Stimulated activated CD8-positive, alpha-beta memory T cell treated with anti-CD3 and anti-CD28 coated beads, Interleukin-4, amount 100 ng/mL, for 48 hours (primary cell): ENCODE measurements at places on chromosomes 6 and 20.

- DNase-seq: no peak
These were observed 192.2 kb upstream of the DTNBP1 start for GRCh38 chr6:15854826-15855710.

- DNase-seq: no peak
These were observed 107.7 kb downstream of the FOXF2 start for GRCh38 chr6:1496836-1497760.

DNA sequence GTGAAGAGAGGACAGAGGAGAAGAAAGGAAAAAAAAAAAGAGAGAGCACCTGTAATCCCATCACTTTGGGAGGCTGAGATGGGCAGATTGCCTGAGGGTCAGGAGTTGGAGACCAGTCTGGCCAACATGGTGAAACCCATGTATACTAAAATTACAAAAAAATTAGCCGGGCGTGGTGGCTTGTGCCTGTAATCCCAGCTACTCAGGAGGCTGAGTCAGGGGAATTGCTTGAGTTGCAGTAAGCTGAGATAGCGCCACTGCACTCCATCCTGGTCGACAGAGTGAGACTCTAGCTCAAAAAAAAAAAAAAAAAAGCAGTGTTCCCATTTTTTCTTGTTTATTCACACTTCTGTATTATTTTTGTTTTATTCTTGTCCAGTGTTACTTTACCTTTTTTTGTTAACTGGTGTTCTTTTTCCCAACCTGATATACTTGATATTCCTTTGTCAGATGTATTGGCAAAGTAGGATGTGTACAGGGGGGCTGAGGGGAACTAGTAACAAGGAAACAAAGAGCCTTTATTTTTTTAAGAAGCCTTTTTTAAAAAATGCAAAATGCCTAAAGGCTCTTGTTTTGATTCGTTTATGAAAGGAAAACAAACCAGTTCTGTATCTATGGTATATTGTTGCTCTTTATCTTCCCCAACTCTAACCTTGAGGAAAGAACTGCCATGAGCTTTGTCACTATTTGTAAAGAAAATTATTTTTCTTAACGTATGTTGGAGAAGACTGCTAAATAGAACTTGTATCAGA, 22.3 kb downstream of the COL19A1 start:
- no peak for DNase-seq

DNA sequence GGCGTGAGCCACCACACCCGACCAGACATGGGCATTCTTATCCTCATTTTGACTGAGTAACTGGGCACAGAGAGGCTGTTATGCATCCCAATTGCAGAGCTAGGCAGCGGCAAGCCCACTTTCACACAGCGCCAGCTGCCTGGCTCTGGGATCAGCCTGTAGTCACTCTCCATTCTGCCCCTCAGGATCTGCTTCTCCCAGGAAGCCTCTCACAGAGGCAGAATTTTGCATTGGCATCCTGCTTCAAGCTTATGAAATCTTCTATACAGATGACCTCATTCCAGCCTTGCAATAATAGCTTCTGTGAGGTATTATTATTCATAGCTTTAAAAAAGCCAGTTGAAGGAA, 37.0 kb upstream of the IER3 start:
- DNase-seq: no peak

DNA sequence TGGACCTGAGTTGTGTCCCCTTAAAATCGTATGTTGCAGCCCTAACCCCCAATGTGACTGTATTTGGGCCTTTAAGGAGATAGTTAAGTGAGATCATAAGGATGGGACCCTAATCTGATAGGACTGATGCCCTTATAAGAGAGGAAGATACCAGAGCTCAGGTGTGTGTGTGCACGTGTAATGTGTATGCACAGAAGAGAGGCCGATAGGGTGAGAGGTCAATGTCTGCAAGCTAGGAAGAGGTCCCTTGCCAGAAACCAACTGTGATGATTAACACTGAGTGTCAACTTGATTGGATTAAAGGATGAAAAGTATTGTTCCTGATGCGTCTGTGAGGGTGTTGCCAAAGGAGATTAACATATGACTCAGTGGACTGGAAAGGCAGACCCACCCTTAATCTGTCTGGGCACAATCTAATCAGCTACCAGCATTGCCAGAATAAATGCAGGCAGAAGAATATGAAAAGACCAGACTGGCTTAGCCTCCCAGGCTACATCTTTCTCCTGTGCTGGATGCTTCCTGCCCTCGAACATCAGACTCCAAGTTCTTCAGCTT, 299.8 kb downstream of the LRFN2 start:
- DNase-seq: no peak

DNA sequence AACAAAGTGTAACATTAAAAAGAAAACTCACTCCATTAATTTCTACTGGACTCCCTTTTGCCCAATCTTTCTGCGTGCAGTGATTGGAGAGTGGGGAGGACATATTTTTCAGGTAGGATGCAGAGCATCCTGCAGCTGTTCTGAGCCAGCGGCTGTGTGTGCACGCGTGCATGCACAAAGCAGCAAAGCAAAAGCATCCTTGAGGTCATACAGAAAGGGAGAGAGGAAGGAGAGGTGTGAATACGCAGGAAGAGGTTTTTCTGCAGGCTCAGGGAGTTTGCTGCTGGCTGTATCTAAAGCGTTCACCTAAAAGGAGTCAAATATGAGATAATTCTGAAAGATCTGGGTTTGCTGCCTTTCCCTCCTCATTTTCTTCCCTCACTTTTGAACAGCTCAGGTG, 108.4 kb downstream of the HUS1B start:
- peak; percentile 59 for DNase-seq

DNA sequence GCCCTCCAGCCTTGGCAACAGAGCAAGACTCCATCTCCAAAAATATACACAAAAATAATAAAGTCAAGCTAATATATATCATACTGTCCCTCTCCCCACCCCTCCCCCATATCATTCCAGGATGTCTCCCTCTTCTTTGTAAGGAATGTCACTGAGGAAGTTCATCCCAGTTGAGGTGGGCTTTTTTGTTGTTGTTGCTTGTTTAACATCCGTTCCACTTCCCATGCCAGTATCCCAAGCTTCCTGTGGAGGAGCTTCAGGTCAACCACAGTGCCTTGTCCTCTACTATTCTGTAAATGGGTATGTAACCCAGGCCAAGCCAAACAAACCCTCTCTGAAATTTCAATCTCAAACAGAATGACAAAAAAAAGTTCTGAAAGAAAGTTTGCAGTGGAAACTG, 19.0 kb upstream of the PTPN1 start:
- DNase-seq: no peak

GRCh38 chr6:11358904-11359830, 126.7 kb upstream of the NEDD9 start:
- DNase-seq: no peak

GRCh38 chr6:8543714-8544113, 108.4 kb upstream of the SLC35B3 start:
- no peak for DNase-seq

- DNase-seq: no peak
These were observed 108.9 kb downstream of the UST start for GRCh38 chr6:148855744-148856143.

- no peak for DNase-seq
These were observed 217.9 kb downstream of the TBX18 start for GRCh38 chr6:84546427-84546914.

- DNase-seq: no peak
These were observed 42.6 kb upstream of the ENPP1 start for GRCh38 chr6:131765081-131765803.

GRCh38 chr6:150878347-150879213, 13.1 kb downstream of the MTHFD1L start:
- no peak for DNase-seq
